ENCODE measurements at places on chromosomes 12 and 14. TPM values are rescaled to one million over a fixed set of nuclear protein-coding genes. Genes with fewer than 3 reads are reported as not detected.

DNA sequence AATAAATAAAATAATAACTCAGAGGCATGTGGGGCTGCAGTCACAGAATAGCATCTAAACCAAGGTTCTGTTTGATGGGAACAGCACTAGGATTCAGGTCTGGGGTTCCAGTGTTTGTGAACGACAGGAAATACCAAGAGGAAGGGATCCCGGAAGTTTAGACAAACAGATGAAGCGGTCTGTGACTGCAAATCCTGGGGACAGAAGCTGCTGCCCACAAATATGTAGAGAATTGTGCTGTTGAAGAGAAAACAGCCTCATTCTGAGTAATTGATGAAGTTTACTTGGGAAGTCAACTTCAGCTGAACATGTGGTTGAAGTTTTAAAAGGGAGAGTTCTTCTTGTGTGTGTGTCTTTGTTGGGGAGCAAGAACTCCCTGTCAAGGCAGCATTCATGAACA lies 98.4 kb upstream of the TBX5 start:
- no peak for DNase-seq

DNA sequence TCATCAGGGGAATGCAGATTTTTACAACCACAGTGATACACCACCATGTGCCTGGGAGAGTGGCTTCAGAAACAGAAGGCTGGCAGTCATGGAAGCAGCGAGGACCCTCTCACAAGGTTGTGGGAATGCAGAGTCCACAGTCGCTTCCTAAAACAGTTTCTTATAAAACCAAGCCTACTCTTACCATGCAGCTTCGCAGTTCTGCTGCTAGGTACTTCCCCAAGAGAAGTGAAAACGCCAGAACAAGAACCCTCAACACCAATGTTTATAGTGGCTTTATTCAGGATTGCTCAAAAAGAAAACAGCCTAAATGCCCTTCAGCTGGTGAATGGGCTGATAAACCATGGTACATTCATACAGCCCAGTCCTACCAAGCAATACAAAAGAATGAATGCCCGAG lies 87.2 kb downstream of the DDX51 start:
- no peak for DNase-seq

- no peak for DNase-seq
Observed at GRCh38 chr12:86744547-86745212, 488.5 kb upstream of the MGAT4C start.

The NKX2-1 gene
- total RNA-seq = not detected

DNA sequence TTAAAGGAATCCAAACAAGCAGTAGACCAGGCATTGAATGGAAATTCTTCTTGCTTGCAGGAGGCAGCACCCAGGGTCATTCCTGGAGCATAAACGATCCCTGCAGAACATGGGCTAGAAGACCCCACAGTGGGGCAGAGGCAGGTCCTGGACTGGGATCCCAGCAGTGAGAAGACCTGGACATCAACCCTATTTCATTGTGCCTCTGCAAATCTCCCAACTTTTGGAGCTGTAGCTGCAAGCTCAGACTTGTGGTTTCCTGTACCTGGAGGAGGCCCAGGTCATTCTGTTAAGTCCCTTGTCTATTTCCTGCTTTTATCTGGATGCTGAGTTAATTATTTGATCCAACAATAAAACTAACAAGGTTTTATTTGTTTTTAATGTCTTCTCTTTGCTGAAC lies 61.7 kb downstream of the CALM1 start:
- no peak for DNase-seq

The CCDC88C gene
- total RNA-seq = 151 TPM

DNA sequence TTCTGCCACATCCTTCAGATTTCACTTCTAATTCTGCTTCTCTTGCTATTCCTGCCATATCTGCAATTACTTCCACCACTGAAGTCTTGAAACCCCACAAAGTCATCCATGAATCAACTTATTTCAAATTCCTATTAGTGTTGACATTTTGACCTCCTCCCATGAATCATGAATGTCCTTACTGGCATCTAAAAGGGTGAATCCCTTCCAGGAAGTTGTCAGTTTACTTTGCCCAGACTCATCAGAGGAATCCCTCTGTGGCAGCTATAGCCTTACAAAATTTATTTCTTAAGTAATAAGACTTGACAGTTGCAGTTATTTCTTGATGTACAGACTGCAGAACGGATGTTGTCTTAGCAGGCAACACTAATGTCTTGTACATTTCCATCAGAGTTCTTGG lies 162.9 kb downstream of the PCNX1 start:
- no peak for DNase-seq

- DNase-seq = no peak
Observed at GRCh38 chr14:47060050-47060449, 408.5 kb upstream of the RPL10L start.

The CMA1 gene
- total RNA-seq = not detected

The CLEC4C gene
- total RNA-seq = not detected

The OTUB2 gene
- 3.4 TPM for total RNA-seq

All from activated CD8-positive, alpha-beta memory T cell treated with anti-CD3 and anti-CD28 coated beads, Interleukin-2, amount 10 ng/mL, durations not matched to agents 7 days and 5 days (primary cell).